ENCODE measurements at places on chromosomes 7 and 10.

DNA sequence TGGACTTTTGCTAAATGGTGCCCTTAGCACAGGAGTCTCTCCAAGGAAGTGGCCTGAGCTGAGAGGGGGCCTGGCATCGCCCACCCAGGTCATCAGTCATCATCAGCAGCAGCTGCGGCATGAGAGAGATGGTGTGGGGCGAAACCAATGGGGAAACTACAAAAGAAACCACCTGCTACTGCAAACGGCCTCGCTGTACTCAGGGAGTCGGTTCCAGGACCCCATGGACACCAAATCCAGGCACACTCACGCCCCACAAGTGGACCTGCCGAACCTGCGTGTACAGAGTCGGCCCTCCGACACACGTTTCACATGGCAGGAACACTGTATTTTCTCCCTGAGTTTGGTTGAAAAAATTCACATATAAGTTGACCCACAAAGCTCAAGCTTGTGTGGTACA is 37.8 kb downstream of the DIP2C start:
- DNase-seq: no peak

DNA sequence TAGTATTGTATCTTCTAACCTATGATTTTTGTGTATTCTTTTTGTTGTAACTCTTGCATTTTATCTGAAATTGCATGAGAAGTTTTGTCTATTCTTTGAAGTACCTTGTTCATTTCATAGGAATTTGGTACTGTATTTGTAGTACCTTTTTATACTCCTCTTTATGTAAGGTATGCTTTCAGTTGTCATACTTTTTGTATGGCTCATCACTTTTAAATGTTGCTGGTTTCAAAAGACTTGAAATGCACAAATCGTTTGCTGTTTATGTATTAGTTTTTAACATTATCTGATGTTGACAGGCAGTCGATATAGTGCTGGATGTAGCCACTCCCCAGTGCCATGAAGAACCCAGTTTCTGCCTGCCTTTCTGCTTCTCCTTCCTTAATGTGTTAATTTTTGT is 158.1 kb downstream of the SDK1 start:
- no peak for DNase-seq

DNA sequence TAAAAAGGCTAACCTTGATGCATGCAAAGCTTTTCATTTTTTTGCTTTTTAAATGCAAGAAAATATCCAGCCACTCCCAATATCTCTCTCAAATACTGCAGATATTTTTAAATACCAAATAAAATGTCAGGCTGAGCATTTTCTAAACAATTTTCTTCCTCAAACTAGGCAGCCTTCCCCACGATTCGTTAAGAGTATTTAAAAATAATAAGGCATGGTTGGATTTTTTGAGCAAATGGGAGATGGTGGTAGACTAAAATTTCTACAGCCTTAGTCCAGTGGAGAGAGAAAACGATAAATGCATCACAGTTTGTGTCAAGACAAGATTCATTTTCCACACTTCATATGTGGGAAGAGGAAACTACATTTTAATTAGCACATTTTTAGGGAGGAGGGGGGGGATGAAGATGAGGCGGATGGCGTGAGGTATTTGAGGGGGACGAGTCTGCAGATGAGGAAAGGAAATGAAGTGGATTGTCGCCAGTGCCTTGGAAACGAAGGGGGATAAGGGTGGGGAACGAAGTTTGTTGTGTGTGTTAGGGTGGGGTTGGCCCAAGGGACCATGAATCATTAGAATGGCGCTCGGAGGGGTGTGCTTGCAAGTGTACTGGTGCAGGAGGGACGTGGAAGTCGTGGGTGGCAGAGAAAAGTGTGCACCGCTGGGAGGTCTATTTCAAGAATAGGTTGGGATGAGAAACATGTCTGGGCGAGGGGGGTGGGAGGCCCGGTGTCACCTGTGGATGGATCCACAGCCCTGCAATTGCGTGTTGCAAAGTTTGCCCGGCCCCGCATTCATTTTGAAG is 1.2 kb upstream of the ADD3 start:
- no peak for DNase-seq

DNA sequence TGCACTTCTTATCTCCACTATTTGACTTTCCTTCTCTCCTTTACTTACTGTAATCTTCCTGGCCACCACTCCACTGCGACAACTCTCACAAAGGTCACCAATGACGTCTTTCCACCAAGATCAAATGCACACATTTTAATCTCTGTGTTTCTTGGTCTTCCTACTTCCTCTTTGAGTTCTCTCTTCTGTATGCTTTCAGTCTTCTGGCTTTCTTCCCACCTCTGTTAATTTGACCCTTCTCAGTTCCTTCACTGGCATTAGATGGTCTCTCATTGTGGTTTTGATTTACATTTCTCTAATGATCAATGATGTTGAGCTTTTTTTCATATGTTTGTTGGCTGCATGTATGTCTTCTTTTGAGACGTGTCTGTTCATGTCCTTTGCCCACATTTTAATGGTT is 31.9 kb downstream of the FAM107B start:
- no peak for DNase-seq

DNA sequence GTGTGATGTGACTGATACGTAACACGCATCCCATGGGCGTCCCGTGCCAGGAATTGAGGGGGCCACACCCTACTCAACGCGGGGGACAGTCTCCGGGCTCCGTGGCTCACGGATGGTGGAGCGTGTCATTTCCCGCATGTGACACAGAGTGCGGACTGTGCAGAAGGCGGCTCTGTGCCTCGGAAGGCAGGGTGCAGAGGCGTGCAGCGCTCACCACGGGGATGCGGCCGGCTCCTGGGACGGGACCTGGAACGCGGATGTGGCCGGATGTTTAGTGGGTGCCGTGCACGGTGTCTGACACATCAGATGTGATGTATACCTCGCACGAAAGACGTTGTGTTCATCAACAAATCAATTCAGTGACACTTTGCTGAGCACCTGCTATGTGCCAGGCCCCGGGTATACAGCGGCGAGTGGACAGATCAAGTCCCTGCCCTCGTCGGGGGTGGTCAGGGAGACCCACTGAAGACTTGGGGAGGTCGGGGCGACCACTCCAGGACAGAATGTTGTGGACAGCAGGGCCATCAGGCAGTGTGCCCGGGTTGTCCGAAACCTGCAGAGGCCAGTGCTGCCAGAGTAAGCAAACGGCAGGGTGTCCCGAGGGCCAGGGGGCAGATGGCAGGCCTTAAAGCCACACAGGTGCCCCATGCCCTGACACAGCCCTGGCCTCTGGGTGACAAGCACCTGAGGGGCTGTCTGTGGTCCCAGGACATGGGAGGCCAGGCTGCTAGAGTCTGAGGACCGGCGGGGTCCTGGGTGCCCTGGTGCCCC is 38.1 kb downstream of the MICALL2 start:
- DNase-seq: no peak

DNA sequence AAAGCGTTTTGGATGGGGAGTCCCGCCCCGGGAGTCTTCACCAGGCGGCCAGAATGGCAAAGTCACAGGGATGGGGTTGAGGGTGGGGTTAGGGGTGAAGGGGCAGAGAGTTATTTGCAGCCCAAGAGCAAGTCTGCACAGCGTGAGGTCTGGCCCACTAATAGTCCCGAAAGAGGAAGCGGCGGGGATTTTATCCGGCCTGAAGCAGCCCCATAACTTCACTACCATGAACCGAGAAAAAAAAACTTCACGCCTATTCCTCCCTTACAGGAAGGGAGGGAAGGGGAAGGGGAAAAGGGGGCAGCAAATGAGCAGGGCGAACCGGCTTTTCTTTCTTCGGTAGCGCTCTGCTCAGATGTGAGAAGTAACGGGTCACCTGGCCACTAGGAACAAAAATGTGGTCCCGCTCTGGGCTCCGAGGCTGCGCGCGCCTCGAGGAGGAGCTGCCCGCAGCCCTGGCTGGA is 712 bp downstream of the ITPRIP start:
- no peak for DNase-seq

DNA sequence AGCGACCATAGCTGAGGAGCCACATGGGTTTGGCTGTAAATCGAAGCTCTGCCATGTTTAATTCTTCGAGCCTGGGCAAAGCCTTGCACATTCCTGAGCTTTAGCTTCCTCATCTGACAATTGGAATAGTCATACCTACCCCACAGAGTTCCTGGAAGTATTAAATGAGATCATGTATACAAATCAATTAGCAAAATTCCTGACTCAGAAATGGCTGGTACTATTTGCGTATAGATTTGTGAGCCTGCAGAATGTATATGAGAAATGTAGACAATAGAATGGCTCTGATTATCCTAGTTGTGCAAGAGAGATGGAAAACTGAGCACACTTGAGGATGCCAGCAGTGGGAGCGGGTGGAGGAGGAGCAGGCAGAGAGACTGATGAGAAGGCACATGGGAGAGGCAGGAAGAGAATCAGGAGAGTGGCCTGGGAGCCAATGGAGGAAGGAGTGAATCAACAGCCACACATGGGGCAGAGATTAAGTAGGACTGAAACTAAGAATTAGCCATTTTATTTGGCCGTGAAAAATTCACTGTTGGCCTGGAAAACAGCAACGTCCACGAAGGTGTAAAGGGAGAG is 128.0 kb upstream of the C1GALT1 start:
- no peak for DNase-seq
